ENCODE measurements at places on chromosomes 12 and 14. TPM values are rescaled to one million over a fixed set of nuclear protein-coding genes. Genes with fewer than 3 reads are reported as not detected.

FICD gene
- total RNA-seq, result 4.2 TPM

DNA sequence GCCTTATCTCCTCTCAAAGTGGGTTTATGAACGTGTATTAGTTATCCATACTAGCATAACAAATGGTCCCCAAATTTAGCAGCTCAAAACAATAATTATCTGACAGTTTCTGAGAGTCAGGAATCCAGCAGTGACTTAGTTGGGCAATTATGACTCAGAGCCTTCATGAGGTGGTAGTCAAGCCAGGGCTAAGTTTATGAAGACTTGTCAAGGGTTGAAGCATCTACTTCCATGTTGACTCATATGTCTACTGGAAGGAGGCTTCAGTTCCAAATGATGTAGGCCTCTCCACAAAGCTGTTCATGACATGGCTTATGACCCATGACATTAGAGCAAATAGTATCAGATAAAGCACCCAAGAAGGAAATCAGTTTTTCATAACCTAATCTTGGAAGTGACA, 73.2 kb downstream of the IPO8 start:
- H3K27ac ChIP-seq, result no peak overlapping the region
- H3K4me1 ChIP-seq, result no peaks in the 10 kb centered on the region
- peaks cover 3% of the 10 kb centered on the region for H3K36me3 ChIP-seq

CD69 gene
- total RNA-seq, result 0.25 TPM

DNA sequence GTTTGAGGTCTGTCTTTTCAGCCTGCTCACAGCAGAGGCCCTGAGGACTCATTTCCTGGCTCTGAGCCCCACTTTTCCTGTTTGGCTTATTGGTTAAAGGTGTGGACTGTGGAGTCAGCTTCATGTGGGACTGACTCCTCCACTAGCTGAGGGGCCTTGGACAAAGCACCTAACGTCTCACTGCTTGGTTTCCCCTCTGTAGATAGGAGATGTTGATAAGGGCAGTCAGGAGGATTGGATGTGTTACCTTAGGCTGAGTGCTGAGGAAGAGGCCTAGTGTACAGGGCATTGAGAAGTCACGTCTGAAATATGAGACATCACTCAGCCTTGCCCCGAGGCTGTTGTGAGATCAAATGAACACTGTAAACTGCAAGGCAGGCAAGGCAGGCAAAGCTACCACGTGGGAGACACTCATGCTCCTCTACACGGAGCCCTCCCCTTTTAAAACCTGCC, 27.1 kb upstream of the TCL1A start:
- H3K4me1 ChIP-seq, result no peaks in the 10 kb centered on the region
- H3K27ac ChIP-seq, result no peak overlapping the region
- H3K36me3 ChIP-seq, result no peaks in the 10 kb centered on the region
- DNase-seq, result no peak
- H3K4me3 ChIP-seq, result no peak overlapping the region

DNA sequence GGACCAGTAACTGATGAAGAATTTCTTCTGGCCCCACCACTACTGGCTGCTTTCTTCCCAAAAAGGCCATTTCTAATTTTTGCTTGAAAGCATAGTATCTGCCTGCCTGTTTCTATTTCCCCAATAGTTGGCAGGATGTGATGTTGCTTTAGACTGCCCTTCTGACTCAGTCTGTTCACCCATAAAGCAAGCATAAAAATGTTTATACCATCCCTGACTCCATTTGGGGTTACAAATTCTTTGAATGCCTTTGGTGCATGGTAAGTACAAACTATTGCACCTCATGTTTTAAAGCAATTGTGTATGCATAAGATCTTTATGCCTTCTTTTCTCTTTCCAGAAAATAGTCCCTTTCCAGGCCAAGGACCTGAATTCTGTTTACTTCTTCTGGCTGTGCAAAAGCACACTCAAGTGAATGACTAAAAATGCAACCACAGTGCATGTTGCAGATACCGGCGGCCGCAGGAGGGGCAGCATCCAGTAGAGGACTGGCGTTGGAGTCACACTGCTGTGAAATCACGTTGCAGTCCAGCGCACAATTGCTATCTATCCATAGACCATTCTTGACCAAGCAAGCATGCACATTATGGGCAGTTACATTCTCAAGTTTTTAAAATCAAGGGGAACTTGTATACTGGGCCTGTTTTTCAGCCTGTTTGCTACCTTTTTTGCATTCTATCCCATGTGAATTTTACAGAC, 82.4 kb downstream of the SLC5A8 start:
- no peaks in the 10 kb centered on the region for H3K27me3 ChIP-seq
- H3K4me1 ChIP-seq, result no peaks in the 10 kb centered on the region
- H3K4me3 ChIP-seq, result no peak overlapping the region
- DNase-seq, result no peak
- no peaks in the 10 kb centered on the region for H3K36me3 ChIP-seq
- no peak overlapping the region for H3K27ac ChIP-seq

DNA sequence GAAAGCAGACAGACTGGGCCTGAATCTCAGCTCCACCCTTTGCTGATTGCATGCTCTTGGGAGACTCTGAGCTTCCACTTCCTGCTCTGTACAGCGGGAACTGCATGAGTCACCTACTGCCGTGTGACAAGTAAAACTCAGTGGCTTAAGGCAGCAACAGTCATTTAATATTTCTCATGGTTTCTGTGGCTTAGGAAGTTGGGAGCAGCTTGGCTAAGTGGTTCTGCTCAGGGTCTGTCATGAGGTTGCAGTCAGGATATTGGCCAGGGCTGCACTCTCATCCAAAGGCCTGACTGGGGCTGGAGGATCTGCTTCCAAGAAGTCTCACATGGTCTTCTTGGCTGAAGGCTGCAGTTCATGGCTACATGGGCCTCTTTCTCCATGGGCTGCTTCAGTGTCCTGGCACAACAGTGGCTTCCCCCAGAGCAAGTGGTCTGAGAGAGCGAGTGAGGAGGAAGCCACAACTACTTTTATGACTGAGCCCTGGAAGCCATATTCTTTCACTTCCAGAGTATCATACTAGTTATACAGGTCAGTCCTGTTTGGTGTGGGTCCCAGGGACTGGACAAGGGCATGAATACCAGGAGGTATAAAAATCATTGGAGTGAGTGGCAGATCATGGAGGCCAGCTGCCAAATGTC, 49.7 kb downstream of the FAM222A start:
- no peaks in the 10 kb centered on the region for H3K27me3 ChIP-seq
- no peak overlapping the region for H3K4me3 ChIP-seq
- H3K36me3 ChIP-seq, result no peaks in the 10 kb centered on the region
- DNase-seq, result no peak
- H3K4me1 ChIP-seq, result peaks cover 23% of the 10 kb centered on the region
- H3K27ac ChIP-seq, result no peak overlapping the region

P2RX7 gene
- 1.6 TPM for total RNA-seq

CNTN1 gene
- total RNA-seq, result 0.11 TPM

- no peaks in the 10 kb centered on the region for H3K36me3 ChIP-seq
- peak overlapping the region; percentile 94 for H3K27ac ChIP-seq
- H3K4me1 ChIP-seq, result peaks cover 100% of the 10 kb centered on the region
Measured at GRCh38 chr14:54672181-54672580, 105.3 kb downstream of the SAMD4A start.

DNA sequence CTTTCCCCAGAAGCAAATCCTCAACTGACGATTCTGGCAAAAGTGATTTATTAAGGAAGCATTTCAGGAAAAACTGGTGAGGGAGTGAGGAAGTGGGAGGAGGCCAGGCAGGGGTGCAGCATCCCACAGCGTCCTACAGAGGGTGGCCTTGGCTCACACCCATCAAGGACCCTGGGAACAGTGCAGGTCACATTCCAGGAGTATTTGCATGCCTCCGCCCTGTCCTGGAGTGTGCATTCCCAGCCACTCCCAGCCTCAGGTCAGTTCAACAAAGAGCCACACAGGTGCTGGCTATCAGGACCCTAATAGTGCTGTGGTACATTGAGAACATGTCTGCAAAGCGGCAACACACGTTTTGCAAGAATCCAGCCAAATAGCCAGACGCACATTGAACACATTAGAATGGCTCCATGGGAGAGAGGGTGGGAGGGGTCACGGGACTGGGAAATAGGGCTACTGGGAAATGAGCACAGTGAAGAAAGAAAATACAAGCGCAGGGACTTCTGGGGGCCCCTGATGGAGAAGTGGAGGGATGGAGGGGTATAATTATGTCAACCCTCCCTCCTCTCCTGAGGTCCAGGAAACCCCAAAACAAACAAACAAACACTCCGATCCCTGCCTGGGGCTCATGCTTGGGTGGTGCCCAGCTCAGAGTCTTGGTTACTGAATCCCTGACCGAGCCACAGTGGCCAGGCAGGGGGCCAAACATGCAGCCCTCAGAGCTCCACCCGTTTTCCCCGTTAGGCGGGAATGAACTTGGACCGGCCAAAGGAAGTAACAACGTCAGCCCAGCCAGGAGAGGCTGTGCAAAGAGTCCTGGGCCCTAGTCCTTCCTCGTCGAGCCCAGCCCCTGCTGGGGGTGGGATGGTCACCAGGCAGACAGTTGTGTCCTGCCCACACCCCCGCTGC, 36.5 kb downstream of the CMKLR1 start:
- peak overlapping the region; percentile 37 for H3K4me3 ChIP-seq
- DNase-seq, result peak; percentile 88
- no peaks in the 10 kb centered on the region for H3K27me3 ChIP-seq
- H3K36me3 ChIP-seq, result no peaks in the 10 kb centered on the region
- H3K4me1 ChIP-seq, result peaks cover 89% of the 10 kb centered on the region
- peak overlapping the region; percentile 92 for H3K27ac ChIP-seq

DNA sequence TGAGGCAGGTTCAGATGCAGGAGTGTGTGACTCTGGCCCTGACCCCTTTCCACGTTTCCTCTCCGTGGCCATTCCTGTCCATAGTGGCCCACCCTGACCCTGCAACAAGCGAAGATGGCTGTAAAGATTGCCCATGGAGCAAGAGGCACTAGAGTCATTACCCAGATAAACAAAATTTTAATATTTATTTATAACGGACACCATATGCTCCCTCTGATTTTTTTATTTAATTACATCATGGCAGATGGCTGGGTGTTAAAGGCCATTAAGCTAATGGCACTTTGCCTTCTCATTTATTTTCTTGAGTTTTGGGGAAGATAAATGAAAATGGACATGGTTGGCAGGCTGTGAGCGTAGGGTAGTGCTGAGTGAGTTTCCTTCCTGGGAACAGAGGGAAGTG, 58.7 kb downstream of the WSCD2 start:
- no peak overlapping the region for H3K4me3 ChIP-seq
- peaks cover 11% of the 10 kb centered on the region for H3K4me1 ChIP-seq
- H3K27me3 ChIP-seq, result no peaks in the 10 kb centered on the region
- no peak overlapping the region for H3K27ac ChIP-seq
- DNase-seq, result no peak

PLEKHD1 gene
- total RNA-seq, result 0.14 TPM

- H3K27me3 ChIP-seq, result peaks cover 66% of the 10 kb centered on the region
- DNase-seq, result no peak
- H3K27ac ChIP-seq, result no peak overlapping the region
- no peaks in the 10 kb centered on the region for H3K36me3 ChIP-seq
- peaks cover 15% of the 10 kb centered on the region for H3K4me1 ChIP-seq
- H3K4me3 ChIP-seq, result no peak overlapping the region
Measured at GRCh38 chr12:120642826-120643225, 2.4 kb downstream of the CABP1 start.

DNA sequence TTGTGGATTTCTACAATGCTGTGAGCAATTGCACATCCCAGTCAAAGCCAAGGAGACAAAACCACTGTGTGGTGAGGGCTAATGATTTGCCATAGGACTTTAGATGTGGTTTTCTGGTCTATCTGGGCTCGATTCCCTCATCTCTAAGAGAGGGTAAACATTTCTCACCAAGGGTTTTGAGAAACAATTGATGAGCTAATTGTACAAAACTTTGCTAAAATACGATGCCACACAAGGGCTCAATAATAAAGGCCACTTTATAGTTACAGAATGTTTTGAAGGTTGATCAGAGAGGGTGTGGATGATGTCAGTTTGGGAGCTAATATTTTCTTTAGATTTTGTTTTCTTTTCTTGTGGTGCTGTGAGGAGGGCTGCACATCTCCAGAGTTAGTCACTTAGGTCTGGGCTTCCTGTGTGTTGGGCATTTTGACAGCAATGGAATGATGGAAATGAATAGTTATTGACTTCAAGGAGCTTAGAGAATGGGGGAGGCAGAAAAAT, 60.8 kb upstream of the SLC38A4 start:
- H3K4me1 ChIP-seq, result peaks cover 6% of the 10 kb centered on the region
- H3K36me3 ChIP-seq, result no peaks in the 10 kb centered on the region
- H3K4me3 ChIP-seq, result no peak overlapping the region
- no peak overlapping the region for H3K27ac ChIP-seq
- no peaks in the 10 kb centered on the region for H3K27me3 ChIP-seq

- no peaks in the 10 kb centered on the region for H3K36me3 ChIP-seq
- no peak overlapping the region for H3K27ac ChIP-seq
- H3K27me3 ChIP-seq, result peaks cover 9% of the 10 kb centered on the region
- DNase-seq, result no peak
Measured at GRCh38 chr12:101931498-101932326, 54.3 kb downstream of the DRAM1 start.

GRCh38 chr12:57821474-57822214, 3.1 kb upstream of the AVIL start:
- peak overlapping the region; percentile 79 for H3K27ac ChIP-seq
- H3K27me3 ChIP-seq, result no peaks in the 10 kb centered on the region
- peaks cover 88% of the 10 kb centered on the region for H3K4me1 ChIP-seq

DNA sequence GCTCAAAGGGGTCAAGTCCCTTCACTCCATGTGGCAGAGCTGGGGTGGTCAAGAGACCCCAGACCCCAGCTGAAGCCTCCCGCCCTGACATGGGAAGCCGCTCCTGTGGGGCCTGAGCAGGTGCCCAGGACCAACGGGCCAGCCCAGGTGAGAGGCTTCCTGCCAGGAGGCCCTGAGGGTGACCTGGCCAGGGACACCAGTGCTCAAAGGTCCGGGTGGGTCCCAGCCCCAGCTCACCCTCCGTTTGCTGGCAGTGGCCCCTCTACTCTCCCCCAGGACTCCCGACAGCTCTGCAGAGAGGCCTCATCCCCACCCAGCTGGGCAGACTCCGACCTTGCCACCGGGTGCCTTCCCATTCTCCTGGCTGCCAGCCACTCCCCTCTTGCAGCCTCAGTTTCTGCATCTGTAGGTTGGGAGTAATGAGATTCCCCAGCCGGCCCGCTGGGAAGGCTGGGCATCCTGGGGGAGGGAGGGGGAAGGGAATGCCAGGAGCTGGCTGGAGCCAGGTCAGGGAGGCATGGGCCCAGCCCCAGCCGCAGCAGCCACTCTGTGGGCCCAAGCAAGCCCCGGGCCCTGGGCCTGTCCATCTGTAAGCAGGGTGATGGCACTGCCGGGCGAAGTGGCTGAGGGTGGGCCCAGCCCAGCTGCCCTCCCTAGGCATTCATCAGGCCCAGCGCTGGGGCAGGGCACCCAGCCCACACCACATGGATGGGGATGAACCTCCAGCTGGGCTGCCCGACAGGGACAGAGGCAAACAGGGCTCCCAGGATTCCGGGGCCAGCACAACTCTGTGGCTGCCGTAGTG, 10.3 kb upstream of the INF2 start:
- peak; percentile 16 for DNase-seq
- H3K27me3 ChIP-seq, result no peaks in the 10 kb centered on the region
- peaks cover 68% of the 10 kb centered on the region for H3K4me1 ChIP-seq
- H3K27ac ChIP-seq, result peak overlapping the region; percentile 95
- no peaks in the 10 kb centered on the region for H3K36me3 ChIP-seq
- no peak overlapping the region for H3K4me3 ChIP-seq

GSC gene
- 0.66 TPM for total RNA-seq

BIN2 gene
- total RNA-seq, result 1.6 TPM
